ENCODE measurements at places on chromosomes 16 and 17.

DNA sequence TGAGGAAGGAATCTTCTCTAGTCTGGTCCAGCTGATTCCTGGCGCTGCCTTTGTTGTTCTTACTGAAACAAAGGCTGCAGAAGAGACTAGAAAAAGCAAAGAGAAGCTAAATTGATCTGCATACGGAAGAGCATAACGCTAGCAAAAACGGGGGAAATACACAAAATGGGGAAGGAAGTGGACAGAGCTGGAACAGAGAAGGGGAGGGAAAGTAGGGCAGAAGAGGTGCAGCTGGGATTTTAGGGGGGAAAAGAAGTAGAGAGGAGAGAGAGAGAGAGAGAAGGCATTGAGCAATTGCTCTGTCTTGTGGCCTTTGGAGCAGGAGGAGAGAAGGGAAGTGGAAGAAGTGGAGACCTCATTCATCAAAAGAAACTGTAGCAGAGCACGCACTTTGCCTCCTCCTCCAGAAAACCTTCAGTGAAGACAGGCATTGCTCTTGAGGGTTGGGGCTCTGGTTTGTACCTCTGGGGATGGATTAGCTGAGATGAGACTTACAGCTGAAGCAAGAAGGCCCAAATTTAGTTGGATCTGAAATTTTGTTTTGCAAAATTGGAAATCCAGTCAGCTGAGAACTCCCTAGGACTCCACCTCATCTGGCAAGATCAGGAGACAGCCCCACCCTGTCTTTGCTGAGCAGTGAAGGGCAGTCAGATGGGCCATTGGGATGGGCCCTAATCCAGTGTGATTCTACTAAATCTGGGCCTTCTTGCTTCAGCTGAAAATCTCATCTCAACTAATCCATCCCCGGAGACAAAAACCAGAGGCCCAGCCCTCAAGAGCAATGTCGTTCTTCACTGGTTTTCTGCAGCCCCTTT is 55.8 kb downstream of the CDRT4 start:
- DNase-seq = no peak

DNA sequence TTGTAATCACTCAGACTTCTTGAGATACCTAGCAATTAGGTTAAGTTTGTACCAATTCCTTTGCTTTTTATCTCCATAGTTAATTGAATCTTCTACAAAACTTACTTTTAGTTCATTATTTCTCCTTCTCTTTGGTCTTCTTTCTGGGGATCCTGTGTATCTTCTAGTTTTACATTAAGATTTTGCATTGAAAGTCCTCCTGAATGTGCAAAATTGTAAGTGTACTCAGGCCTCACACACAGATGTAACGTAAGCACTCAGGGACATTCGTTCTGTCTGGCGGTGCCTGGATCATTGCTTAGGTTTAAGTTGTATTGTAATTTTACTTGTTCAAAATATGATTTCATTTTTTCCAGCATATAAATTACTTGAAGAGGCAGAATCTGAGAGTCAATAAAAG is 222.6 kb upstream of the CPHXL start:
- no peak for DNase-seq

DNA sequence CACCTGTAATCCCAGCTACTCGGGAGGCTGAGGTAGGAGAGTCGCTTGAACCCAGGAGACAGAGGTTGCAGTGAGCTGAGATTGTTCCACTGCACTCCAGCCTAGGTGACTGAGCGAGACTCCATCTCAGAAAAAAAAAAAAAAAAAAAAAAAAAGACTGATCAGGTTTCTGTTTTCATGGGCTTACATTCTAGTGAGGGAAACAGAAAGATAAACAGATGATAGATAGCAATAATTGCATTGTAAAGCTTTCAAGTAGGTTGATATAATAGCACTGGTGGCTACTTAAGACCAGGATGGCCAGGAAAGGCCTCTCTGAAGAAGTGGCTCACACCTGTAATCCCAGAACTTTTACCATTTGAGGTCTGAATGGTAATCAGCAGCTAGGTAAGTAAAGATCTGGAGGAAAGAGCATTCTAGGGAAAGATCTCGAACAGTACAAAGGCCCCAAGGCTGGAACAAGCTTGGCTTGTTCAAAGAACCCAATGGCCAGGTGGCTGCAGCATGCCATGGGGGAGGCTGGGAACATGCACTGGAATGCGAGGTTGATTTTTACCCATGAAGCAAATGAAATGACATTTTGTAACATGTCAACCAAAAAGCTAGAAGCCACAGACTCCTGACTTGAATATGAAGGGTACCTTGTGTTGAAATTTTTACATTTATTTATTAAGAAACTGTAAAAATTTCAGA is 108.3 kb upstream of the DHX40 start:
- DNase-seq = no peak

DNA sequence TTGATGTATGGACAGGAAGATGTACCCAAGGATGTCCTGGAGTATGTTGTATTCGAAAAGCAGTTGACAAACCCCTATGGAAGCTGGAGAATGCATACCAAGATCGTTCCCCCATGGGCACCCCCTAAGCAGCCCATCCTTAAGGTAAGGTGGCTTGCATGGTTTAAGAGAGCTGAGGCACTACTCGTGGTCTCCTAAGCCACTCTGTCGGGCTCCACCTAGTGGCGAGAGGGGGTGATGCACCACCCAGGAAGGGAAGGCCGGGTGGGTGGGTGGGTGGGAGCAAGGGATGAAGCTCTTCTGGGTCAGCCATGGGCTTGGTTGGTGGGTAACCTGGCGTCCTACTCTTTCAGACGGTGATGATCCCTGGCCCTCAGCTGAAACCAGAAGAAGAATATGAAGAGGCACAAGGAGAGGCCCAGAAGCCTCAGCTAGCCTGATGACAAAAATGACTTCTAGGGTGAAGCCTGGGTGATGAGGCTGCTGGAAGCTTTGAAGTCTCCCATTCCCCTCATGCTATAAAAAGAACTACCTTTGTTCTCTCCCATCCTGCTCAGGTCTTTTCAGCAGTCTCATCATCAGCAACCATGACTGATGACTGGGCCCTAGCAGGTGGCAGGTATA is 21.5 kb downstream of the GPR179 start:
- DNase-seq = peak; percentile 71

DNA sequence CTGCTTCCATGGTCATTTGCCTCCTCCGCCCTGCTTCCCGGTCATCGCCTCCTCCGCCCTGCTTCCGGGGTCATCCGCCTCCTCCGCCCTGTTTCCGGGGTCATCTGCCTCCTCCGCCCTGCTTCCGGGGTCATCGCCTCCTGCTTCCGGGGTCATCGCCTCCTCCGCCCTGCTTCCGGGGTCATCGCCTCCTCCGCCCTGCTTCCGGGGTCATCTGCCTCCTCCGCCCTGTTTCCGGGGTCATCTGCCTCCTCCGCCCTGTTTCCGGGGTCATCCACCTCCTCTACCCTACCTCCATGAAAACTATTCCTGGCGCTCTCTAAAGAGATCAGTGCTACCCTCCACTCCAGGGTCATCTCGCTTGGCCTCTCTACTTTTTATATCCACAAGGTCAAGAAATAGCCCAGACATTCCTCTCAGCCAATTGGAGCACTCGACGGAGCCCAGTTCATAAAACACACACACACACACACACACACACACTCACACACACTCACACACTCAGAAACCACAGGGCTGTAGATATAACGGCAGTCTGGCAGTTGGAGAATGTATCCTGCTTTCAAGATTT is 44.8 kb downstream of the TRARG1 start:
- DNase-seq = no peak

DNA sequence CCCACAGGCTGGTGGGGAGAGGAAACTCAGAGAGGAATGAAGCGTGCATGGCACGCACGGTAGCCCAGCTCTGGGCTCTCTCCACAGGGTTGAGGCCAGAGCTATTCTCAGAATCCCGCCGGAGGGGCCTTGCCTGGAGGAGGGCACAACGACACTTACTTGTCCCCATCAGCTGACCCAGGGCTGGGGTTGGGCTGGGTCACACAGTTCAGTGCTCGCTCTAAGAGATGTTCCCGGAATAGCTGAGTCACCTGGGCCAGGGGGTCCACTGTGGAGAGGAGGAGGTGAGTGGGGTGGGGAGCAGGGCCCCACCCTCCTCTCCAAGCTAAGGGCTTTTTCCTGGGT is 21.8 kb downstream of the SREBF1 start:
- no peak for DNase-seq

DNA sequence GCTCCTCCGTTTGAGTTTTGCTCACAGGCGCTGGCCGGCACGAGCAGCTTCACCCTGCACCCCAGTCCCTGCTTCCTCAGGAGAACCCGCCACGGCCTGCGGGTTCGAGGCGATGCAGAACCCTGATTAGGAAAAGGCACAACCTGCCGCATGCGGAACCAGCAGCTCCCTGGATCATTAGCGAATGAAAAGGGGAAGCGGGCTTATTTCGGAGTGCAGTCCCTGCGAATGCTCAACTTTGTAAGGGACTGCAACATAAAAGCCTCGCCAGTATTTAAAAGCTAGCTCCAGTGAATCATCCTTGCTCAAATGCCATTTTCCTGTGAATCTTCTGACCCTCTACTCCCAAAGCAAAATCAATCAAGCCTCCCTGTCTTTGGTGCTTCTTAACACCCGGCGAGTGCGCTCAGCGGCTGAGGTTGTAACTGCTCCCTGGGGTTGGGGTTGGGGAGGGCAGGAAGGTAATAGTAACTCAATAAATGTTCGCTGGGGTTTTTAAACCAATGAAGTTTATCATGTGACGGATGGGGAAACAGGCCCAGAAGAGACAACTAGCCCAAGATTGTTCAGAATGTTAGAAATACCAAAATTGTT is 678 bp upstream of the AKAP10 start:
- no peak for DNase-seq

GRCh38 chr16:1505073-1505844 is 12.1 kb downstream of the TELO2 start:
- no peak for DNase-seq

DNA sequence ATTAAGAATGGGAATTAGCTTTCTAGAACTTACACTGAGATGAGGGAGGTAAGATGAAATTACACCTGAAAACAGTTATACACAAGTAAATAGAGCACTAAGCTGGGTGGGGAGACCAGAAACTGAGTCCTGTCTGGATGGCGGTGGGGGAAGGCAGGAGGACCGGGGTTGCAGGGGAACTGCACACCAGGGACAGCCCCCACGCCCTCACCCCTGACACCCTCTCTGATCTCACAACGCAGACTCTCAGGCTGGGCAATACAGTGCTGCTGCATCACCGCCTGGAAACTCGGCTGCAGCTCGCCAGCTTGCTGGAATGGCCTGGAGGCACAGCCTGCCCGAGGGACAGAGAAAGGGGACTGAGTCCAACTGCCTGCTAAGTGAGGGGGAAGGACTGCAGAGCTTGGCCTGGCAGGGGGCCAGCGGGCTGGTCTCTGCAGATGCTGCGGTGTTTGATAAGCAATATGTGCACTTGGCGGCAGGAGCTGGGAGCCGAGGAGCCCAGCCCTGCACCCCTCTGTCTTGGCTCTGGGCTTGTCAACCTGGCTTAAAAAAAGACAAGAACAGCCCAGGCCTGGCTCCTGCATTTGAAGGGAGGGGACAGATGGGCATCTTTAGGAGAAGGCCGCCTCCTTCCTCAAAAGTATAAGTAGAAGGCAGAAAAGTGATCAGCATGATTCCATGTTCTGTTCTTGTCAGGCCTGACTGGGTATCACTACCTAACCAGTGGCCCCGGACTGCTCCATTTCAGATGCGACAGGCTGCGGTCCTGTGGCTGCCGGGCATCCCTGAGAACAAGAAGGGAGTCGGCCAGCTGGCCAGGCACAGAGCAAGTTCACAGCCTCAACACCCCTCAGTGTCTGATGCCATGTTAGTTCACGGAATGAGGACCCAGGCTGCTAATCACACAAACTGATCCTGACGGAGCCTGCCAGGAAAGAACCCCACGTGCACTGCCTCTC is 30.2 kb downstream of the SPHK1 start:
- DNase-seq = no peak

DNA sequence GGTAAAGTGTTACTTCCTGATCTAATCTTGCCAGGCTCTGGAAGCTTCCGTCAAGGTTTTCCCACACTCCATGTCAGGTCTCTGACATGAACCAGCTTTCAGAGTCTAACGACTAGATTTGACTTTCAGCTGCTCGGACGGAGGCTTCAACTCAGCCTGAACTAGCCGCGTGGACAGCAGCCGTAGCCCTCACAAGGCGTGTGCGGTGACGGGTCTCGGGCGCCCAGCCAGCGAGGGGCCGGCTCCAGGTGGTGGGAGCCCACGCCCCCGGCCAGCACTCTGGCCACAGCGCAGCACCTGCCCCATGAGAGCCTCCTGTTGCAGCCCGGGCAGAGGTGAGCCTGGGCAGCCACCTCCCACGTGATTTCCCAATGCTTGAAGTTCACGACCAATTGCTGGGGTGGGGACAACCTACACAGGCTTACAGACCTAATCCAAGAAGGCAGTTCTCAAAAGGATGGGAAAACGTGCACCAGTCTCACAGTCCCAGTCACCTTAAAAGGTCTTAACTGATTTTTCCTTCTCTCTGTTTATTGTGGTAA is 45.5 kb downstream of the TBC1D16 start:
- DNase-seq = no peak

DNA sequence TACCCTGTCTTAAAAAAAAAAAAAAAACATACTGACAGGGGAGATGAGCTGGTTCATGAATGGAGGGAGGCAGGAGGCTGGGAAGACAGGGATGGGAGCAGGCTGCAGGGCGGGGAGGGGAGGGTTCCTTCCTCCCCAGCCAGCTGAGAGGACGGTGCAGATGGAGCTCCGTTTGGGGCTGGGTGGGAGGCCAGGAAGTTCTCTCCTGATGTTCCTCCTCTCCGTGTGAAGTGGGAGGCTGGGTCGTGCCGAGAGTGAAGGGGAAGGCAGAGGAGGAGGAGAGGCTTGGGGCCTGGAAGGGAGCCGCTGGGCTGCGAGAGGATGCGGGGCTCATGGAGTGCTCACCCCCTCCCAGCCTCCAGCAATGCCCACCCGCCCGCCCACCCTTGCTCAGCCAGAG is 21.3 kb downstream of the SBK1 start:
- DNase-seq = no peak

GRCh38 chr16:57732714-57733113 is 2.9 kb upstream of the KATNB1 start:
- DNase-seq = no peak

DNA sequence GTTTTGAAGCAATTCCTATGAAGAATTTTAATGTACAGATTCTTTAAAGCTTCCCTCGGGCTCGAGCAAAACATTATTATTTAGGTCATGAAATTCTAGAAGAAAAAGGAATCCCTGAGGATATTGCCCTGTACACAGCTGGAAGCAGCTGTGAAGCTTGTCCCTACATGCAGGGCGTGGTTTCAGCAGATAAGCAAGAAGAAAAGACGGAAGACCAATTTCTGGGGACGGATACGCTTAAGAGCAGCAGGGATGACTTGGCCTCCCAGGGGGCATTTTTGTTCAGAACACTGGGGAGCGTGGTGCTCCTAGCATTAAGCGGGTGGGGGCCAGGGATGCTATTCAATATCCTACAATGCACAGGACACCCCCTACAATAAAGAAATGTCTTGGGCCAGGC is 34.3 kb downstream of the LITAF start:
- no peak for DNase-seq

GRCh38 chr17:76561332-76561731 is 21.5 kb downstream of the PRCD start:
- DNase-seq = no peak

DNA sequence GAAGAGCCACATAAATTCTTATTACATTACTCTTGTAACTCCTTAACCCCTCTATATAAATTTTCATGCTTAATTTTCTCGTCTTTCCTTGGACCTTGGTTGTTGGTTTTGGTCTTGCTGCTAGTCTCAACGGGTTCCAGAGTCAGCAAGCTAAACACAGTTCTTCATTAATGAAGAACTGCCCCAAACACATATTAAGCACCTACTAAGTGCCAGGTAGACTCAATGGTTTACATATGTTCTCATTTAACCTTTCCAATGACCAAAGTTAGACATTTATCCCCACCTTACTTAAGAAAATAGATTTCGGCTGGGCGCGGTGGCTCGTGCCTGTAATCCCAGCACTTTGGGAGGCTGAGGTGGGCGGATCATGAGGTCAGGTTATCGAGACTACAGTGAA is 15.0 kb downstream of the SIAH1 start:
- DNase-seq = no peak

- no peak for DNase-seq
Observed at GRCh38 chr17:30552994-30553566, 75.9 kb downstream of the GOSR1 start.

Measured in WERI-Rb-1 (cell line).